ENCODE measurements at places on chromosomes 11 and 22. TPM values are rescaled to one million over a fixed set of nuclear protein-coding genes. Genes with fewer than 3 reads are reported as not detected.

- no peak for DNase-seq
Observed at GRCh38 chr11:66680966-66681645, 3.4 kb upstream of the RBM4B start.

- DNase-seq: no peak
Observed at GRCh38 chr11:13834463-13834862, 128.1 kb upstream of the SPON1 start.

Gene WNT11
- total RNA-seq: 9.2 TPM

- no peak for DNase-seq
Observed at GRCh38 chr11:67306769-67307544, 3.6 kb downstream of the SSH3 start.

Gene COX8A
- total RNA-seq: 877 TPM

Gene PLAAT5
- 0.32 TPM for total RNA-seq

GRCh38 chr22:40453671-40454070 lies 83.3 kb downstream of the SGSM3 start:
- DNase-seq: no peak

Data from cardiac septum (tissue), 1 donor.